Choroid plexus epithelial cell (primary cell): ENCODE measurements at places on chromosomes 16 and 17.

GRCh38 chr17:74861662-74862107, 2.0 kb upstream of the GRIN2C start:
- no peak for DNase-seq

DNA sequence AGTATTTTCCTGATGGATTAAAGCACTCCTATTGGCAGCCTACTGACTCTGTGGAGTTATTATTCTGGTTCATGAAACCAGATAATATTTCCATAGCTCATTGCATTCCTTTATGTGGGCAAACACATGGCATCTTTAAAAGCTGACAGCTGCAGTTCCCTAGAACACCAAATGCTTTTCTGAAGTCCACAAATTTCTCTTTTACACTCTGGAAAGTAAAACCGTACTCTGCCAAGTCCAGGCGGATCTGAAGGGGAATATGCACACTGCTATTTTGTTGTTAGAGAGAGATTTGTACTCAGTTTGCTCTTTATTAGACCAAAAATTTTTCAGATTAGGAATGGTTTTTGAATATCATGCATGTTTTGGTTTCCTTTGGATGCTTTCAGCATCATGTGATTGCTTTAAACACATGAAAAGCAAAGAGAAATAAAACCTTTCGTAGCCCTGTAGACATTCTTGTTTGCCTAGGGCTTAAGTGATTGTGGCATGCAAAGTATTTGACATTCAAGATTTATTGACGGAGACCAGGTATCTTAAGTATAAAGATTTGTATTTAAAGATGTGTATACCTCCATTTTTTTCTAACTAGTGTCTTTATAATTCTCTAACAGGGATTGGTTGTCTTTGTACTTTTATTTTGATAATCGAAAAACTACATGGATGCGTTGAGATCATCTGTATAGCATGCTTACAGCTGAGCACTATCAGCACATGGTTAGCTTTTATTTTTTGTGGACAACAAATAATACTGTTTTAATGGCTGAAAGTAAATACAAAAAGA, 19.5 kb downstream of the SEC14L1 start:
- DNase-seq: no peak

- peak; percentile 27 for DNase-seq
Measured at GRCh38 chr16:64627288-64627687, 494.6 kb downstream of the CDH11 start.

GRCh38 chr17:65055280-65055707, 1.2 kb downstream of the GNA13 start:
- no peak for DNase-seq

DNA sequence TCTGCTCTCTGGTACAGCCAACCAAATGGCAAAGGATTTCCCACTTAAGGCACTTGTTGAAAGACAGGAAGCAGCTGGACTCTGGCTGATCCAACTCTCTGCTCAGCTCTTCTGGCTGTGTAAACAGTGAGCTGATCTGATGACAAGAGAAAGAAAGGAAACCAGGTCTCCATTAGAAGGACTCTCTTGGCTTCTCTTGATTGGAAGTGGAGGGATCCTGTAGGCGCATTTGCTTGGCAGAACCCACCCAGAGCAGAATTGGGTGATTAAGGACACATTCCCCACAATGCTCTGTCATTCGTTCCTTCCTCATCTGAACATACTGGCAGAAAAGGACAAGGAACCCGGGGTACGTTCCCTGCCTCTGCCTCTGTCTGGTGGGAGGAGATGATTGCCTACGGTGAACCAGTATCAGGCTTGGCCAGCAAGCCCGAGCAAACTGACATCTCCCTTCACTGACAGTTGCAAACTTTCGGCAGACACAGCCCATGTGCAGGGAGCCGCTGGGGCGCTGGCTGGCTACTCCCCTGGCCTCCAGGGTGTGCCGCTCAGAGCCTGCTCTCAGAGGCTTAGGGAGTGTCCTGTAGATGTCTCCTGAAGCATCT, 29.1 kb downstream of the LDHD start:
- DNase-seq: peak; percentile 83

- DNase-seq: no peak
Measured at GRCh38 chr16:27164352-27164751, 39.0 kb upstream of the KDM8 start.

DNA sequence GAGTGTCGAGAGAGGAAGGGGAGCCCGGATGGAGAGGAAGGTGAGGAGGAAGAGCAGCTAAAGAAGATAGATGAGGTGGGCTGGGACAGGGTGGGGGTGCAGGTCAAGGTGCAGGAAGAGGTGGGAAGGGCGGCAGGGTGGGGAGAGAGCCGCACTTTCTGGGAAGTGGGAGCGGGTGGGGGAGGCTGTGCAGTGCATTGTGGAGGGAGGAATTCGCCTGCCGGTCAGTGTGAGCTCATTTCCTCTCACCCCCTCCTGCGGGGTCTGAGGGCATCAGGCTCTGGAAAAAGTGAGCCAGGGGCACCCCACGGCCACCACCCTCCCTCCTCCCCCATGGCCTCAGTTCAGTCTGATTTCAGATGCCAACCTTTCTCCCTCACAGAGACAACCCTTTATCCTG, 2.5 kb upstream of the ARHGAP23 start:
- DNase-seq: peak; percentile 44

- peak; percentile 78 for DNase-seq
Measured at GRCh38 chr17:1000597-1001461, 3.9 kb downstream of the TIMM22 start.

- DNase-seq: peak; percentile 74
Measured at GRCh38 chr16:21156767-21157467, 1.6 kb upstream of the LDAF1 start.

DNA sequence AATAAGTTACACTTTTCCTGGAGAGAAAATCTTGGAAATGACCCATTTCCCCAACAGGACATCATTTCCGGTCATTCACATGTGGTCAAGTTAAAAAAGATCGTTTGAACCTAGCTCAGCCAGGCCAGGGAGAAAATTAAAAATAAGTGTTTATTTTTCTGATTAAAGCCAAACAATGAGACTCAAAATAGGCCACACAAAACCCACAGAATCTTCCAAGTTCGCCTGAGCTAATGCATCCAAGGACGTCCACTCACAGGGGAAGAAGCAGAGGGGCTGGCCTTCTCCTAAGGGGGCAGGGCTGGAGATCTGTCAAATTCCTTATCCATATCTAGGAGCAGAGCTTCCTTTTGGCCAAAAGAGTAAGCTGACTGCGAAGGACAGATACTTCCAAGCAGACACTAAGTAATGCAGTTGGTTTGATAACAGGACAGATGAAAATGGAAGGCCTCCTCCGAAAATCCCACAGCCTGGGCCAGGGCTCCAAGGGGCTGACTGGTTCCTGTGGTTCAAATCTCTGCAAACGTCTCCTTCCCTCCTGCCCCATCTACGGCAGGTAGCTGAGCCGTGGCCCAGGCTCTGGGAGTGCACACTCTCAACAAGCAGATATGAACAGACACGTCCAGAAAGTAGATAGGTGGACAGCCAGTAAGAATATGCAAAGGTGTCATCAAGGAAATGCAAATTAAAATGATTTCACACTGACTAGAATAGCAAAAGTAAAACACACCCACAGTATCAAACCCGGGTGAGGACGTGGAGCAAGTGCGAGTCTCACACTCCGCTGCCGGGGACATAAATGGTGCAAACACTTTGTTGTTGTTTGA, 98.5 kb downstream of the MRM3 start:
- peak; percentile 22 for DNase-seq

DNA sequence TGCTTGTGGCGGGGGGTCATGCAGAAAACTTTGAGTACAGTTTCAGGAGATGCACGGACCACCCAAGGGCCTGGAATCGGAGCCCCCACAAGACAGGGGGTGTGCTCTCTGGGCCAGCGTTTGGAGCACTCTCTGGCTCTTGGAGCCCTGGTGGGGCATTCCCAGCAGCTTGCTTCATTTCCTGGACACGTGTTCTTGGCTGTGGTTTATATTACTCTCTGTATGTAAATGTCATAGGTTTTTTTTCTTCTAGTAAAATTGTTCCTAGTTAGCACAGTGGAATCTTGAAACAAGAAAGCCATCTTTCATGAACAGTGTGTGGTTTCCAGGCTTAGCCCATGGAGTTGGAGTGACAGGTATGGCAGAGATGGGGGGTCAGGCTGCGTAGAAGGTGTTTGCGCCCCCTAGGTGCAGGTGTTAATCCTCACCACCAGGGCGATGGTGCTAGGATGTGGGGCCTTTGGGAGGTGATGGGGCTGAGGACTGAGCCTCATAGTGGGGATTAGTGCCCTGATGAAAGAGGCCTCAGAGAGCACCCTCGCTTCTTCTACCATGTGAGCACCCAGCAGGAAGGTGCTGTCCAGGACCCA, 79.8 kb downstream of the JPH3 start:
- peak; percentile 83 for DNase-seq

GRCh38 chr17:17356931-17357270, 53.7 kb downstream of the NT5M start:
- DNase-seq: no peak
